ENCODE measurements at places on chromosomes 6 and 20. TPM values are rescaled to one million over a fixed set of nuclear protein-coding genes. Genes with fewer than 3 reads are reported as not detected.

Gene TEAD3
- total RNA-seq: not detected

Gene SLC22A3
- not detected for total RNA-seq

Gene C6orf15
- total RNA-seq: not detected

Gene BPIFA1
- total RNA-seq: not detected

Gene BIRC7
- total RNA-seq: not detected

Gene MOCS1
- 0.30 TPM for total RNA-seq

Gene TMEM242
- total RNA-seq: 14.1 TPM

Gene NKX2-4
- not detected for total RNA-seq

Gene TENT5A
- total RNA-seq: 3.7 TPM

Gene DCDC2
- not detected for total RNA-seq

Gene CYP21A2
- 0.15 TPM for total RNA-seq

Gene BMP7
- not detected for total RNA-seq

Gene KAT14
- 14.3 TPM for total RNA-seq

Gene IPCEF1
- 18.8 TPM for total RNA-seq

Gene ADGRG6
- 0.52 TPM for total RNA-seq

Gene RAB44
- total RNA-seq: not detected

Gene PI16
- 2.0 TPM for total RNA-seq

Gene KIAA1755
- not detected for total RNA-seq

Gene DUSP15
- not detected for total RNA-seq

Gene B3GAT2
- 0.07 TPM for total RNA-seq

Gene PHIP
- total RNA-seq: 36.0 TPM

Gene MYLK2
- total RNA-seq: 1.2 TPM

Gene GNMT
- total RNA-seq: 0.26 TPM

Gene PRDM13
- total RNA-seq: 0.14 TPM

Gene CASS4
- 10.9 TPM for total RNA-seq

Gene GABRR1
- total RNA-seq: not detected
